ENCODE measurements at places on chromosomes 3 and 15.

DNA sequence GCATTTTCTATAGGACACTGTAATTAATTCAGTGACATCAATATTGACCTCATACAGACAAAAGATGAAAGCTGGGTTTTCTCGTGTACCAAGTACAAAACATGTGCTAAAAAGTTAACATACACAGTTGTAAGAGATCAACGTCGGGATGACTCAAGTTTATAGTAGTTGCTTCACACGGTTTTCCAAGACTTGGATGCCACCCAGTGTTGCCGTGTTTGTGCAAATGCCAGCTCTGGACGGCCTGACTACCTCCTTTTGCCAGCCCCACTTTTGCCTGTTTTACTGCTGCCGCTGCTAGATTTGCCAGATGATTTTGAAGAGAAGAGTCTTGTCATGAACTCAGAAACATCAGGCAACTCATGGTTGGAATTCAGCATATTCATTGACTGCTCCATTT is 17.6 kb downstream of the EMC7 start:
- DNase-seq, result peak; percentile 77

DNA sequence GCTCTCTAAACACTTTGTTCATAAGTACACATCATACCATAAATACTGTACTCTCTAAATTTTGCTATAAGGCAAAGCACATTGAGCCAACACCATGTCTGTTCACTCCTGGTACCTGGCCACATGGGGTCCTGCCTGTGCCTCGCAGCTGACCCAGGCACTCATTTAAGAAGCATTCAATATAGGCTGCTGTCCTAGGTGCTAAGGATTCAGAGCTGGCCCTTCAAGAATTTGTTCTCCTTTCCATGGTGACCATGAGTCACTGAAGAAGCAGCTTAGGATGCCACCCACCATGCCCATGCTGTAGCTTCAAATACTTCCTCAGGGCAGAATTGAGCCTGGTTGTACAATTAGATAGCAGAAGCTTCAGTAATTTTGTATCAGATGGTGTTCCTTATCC is 119.2 kb upstream of the ZBED2 start:
- peak; percentile 21 for DNase-seq

GRCh38 chr3:101495552-101495951 is 17.5 kb downstream of the SENP7 start:
- DNase-seq, result no peak

- DNase-seq, result no peak
These were observed 32.9 kb upstream of the CYP11A1 start for GRCh38 chr15:74400313-74400860.

DNA sequence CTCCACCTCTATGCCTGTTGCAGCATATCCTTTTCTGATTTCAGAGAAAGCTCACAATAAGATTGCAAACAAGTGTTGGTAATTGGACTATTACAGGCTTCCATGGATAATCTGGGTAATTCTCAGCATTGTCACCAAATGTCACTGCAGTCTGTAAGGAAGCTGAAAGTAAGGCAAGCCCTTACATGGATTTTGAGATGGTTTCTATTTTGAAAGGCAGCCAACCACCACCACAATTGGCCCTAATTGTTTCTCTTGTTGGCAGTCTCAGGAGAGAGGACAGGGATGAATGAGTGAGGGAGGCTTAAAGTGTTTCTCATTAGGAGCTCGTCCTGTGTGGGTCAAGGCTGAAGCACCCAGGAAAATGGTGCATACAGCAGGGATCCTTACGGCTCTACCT is 879.9 kb downstream of the TUSC7 start:
- DNase-seq, result no peak

DNA sequence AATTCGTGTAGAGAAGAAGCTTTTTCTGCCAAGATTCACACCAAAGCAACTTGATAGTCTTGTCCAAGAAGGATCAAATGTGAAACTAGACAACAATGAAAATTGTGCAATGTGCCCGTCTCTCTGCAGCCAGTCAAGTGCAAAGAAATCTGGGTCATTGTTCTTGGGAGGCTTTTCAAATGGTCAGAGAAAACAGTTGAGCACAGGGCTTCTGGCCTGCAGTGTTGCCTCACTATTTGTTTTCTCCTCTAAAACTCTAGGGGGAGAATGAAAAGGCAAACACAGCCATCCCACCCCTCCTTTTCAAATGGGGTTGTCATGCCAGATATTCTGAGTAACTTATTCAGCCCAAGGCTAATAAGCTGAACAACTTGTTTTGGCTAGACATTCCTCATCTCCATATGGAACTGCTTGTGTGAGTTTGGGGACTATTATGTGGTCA is 417.6 kb upstream of the CDIN1 start:
- DNase-seq, result no peak

GRCh38 chr3:24025805-24026204 is 80.7 kb downstream of the NR1D2 start:
- DNase-seq, result no peak

DNA sequence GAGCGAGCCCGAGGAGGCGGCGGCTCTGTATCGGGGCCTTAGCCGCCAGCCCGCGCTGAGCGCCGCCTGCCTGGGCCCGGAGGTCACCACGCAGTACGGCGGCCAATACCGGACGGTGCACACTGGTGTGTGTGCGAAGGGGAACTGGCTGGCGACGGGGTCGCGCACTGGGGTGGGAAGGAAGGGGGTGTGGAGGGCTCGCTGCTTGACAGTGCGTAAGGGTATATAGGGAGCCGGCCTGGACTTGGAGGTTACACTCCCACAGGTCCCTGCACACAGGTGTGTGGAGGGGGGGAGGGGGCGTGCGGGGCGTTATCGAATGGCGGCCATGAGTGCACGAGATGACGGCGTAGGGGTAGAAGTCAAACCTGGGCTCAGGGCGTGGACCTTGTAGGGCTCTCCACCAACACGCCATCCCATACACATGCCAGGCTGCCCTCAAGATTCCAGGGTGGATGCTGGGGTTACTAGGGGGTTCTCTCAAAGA is 389 bp downstream of the APEH start:
- no peak for DNase-seq

DNA sequence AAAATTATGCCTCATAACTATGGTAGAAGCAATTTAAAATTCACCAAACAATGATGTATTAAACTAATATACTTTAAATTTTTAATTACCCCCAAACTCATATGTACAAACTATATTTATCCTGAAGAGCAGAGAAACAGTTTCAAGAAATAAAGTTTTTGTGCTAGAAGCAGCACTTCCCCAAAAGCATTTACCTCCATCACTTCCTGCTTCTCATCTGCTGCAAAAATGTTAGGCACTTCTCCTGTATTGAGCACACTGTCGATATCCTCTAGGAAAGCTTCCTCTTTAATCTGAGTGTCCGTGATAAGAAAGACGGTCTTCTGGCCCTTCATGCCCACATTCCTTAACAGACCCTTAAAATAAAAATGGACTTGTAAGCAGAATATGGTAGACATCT is 101.5 kb upstream of the ASB14 start:
- no peak for DNase-seq

- peak; percentile 22 for DNase-seq
These were observed 7.2 kb downstream of the ITIH3 start for GRCh38 chr3:52801839-52802238.

DNA sequence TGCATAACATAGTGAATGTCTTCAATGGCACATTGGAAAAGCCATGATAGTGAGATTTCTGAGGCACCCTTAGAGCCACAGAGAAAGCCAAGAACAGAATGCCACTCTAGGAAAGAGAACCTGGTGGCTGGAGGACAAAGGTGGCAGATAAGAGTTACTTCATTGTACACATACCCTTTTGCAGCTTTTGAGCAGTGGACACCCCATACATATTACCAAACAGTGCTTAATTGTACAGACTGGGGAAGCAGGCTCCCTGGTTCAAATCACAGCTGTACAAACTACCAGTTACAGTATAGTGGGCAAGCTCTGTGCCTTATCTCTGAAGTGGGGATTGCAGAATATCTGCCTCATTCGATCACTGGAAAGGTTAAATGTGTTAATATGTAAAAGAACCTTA is 10.1 kb upstream of the GYG1 start:
- DNase-seq, result no peak

All from AG08396 (cell line).